ENCODE measurements at places on chromosomes 12 and 14.

GRCh38 chr12:99195474-99195873 lies 452.1 kb upstream of the GARIN6 start:
- DNase-seq: no peak

DNA sequence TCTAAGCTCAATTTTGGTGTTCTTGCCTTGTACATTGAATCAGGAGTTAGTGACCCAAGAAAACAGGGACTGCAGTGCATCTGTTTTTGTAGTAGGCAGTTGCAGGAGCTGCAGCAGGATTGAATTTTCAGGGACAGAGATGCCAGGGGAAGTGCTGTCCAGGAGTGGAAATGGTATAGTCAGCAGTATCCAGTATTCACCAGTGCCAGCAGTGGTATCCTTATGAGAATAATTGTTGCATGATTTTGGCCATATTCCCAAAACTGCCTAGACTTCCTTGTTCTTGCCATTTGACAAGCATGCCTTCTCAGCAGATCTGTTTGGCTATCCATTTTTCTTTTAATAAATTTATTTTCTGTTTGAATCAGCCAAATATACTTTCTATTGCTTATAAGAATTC lies 18.6 kb upstream of the ABCD2 start:
- DNase-seq: no peak

- DNase-seq: no peak
Measured at GRCh38 chr12:10067942-10068341, 30.8 kb downstream of the CLEC1A start.

GRCh38 chr12:148676-149416 lies 65.1 kb downstream of the SLC6A12 start:
- DNase-seq: no peak

DNA sequence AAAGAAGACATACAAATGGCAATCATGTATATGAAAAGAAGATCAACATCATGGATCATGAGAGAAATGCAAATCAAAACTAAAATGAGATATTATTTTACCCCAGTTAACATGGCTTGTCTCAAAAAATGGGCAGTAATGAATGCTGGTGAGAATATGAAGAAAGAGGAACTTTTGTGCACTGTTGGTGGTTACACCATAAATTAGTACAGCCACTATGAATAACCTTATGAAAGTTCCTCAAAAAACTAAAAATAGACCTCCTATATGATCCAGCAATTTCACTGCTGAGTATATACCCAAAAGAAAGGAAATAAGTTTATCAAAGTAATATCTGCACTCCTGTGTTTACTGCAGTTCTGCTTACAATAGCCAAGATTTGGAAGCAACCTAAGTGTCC lies 151.7 kb downstream of the PDZRN4 start:
- no peak for DNase-seq

DNA sequence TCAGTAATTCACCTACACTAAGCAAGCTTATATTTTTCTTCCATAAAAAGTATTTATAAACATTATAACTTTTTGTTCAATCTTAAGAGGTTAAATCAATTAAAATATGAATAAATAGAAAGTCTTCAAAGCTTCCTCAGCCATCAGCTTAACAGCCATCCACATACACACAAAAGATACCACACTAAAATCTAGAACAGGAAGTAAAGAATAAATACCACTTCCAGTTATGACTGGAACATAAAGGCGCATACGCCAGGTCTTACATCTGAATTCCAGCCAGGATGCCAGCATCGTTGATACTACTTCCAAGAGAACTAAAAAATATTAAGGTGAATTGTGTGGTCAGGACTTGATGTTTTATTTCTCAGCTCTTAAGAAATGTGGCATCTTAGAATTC lies 17.0 kb downstream of the SIX1 start:
- DNase-seq: no peak

- no peak for DNase-seq
Measured at GRCh38 chr12:94074216-94074979, 74.0 kb upstream of the PLXNC1 start.
